Hepatocyte (in vitro differentiated cells): ENCODE measurements at places on chromosomes 1 and 21.
A peak's percentile ranks its signal among the peaks of the same experiment; 100 is the strongest.

- no peak overlapping the region for H3K27ac ChIP-seq
- peak overlapping the region; percentile 70 for H3K4me3 ChIP-seq
- no peaks in the 10 kb centered on the region for H3K36me3 ChIP-seq
Observed at GRCh38 chr21:32392299-32392879, 423 bp downstream of the URB1 start.

- no peaks in the 10 kb centered on the region for H3K36me3 ChIP-seq
- H3K27me3 ChIP-seq, result no peaks in the 10 kb centered on the region
- DNase-seq, result no peak
- no peak overlapping the region for H3K4me3 ChIP-seq
- no peaks in the 10 kb centered on the region for H3K4me1 ChIP-seq
- no peak overlapping the region for H3K27ac ChIP-seq
Observed at GRCh38 chr21:23218667-23219066, 2220.5 kb downstream of the NCAM2 start.

GRCh38 chr1:118788463-118788862 is 199.7 kb downstream of the TBX15 start:
- DNase-seq, result peak; percentile 7
- no peaks in the 10 kb centered on the region for H3K36me3 ChIP-seq

- H3K4me1 ChIP-seq, result peaks cover 7% of the 10 kb centered on the region
- no peaks in the 10 kb centered on the region for H3K36me3 ChIP-seq
- H3K27me3 ChIP-seq, result no peaks in the 10 kb centered on the region
Observed at GRCh38 chr21:38861056-38861455, 55.3 kb downstream of the ETS2 start.

DNA sequence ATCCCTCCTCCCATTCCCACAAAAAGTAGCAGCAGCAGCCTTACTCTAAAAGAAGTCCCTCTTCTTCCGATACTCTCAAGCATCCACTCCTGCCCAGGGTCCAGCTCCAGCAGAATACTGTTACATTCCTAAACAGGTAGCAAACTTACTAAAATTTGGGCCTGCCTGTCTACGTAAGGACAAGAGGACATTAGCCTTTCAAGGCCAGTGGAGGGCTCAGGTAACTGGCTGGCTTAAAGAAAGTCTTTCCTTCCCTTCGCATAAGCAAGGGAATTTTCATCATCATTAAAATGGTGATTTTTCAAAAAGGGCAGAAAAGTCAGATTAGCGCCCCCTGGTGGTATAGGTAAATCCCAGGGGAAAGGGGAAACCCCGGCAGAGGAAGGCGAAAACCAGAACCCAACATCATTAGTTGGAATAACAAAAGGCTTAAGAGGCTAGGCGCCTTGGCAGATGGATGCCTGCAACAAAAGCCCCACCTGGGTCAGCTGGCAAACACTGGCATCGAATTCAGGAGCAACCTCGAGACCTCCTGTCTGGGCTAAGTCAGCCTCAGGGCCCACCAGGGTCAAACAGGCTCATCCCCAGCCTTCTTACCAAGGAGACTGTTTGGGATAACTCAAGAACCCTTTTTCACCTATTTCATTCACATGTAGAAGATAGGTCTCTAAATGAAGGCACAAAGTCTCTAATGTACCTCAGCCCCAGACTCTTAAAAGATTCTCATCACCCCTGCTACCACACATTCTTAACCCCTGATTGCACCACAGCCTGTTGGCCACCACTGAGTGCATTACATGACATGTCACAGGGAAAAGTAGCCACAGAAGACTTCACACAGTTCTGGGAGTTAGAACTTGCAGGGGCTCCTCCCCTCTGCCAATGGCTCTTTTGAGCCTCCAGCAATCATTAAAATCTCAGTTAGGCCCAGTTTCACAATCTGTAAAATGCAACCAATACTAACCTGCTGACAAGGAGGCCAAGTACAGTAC is 36.7 kb downstream of the ERI3 start:
- no peak overlapping the region for H3K4me3 ChIP-seq
- peak; percentile 72 for DNase-seq
- no peak overlapping the region for H3K27ac ChIP-seq
- peaks cover 3% of the 10 kb centered on the region for H3K4me1 ChIP-seq
- no peaks in the 10 kb centered on the region for H3K27me3 ChIP-seq

DNA sequence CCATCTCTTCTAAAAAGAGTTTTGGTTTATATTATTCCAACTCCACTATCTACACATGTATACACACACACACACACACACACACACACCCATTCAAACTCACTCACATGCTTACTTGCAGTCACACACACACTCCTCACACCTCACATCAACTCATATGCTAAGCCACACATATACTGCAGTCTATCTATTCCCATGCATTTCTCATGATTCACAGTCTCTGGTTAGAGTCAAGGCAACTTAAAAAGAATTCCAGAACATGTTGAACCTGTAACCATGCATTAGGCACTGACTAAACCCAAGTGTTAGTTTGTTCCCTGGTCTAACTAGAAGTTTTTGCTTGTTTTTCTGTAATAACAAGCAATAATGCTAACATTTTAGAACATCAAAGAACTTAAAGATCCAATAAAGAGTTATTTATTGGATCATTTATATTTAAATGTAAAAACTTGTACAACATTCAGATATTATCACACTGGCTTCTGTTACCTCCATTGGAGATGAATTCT is 931.1 kb downstream of the PLA2G4A start:
- H3K36me3 ChIP-seq, result no peaks in the 10 kb centered on the region
- no peak overlapping the region for H3K4me3 ChIP-seq
- no peaks in the 10 kb centered on the region for H3K4me1 ChIP-seq
- H3K27me3 ChIP-seq, result no peaks in the 10 kb centered on the region
- H3K27ac ChIP-seq, result peak overlapping the region; percentile 6

- H3K27me3 ChIP-seq, result no peaks in the 10 kb centered on the region
- no peak overlapping the region for H3K4me3 ChIP-seq
- no peak overlapping the region for H3K27ac ChIP-seq
- H3K36me3 ChIP-seq, result no peaks in the 10 kb centered on the region
- no peak for DNase-seq
Observed at GRCh38 chr1:26726784-26727183, 31.0 kb downstream of the ARID1A start.

DNA sequence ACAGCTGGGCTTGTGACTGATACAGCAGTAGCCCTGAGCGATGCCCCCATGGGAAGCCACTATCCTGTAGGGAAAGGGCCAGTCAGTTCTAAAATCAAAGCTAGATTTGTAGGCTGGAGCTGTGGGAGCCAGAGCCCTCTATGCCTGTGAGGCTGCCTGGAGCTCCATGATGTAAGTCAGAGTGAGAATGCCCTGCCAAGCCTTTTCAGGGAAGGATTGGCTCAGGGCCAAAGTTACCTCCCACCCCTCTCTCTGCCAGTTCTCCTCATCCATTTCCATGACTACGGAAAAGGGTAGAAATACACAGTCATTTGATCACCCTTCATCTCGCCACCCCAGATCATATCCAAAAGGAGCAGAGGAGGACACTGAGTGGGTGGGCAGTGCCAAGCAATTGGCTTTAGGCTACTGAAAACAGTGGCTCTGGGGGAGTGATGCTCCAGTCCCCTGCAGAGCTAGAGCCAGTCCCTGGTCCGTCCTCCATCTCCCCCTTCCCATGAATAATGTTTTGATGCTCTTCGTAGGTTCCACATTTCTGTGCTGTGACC is 59.5 kb upstream of the KCNA3 start:
- no peak for DNase-seq
- H3K27me3 ChIP-seq, result no peaks in the 10 kb centered on the region
- no peaks in the 10 kb centered on the region for H3K36me3 ChIP-seq
- no peaks in the 10 kb centered on the region for H3K4me1 ChIP-seq
- no peak overlapping the region for H3K27ac ChIP-seq

- no peaks in the 10 kb centered on the region for H3K36me3 ChIP-seq
- H3K4me3 ChIP-seq, result no peak overlapping the region
- H3K27ac ChIP-seq, result no peak overlapping the region
- DNase-seq, result no peak
Observed at GRCh38 chr1:229328598-229329362, 14.1 kb downstream of the CCSAP start.

GRCh38 chr1:206112600-206113301 is 4.4 kb downstream of the AVPR1B start:
- H3K4me3 ChIP-seq, result no peak overlapping the region
- peaks cover 13% of the 10 kb centered on the region for H3K27me3 ChIP-seq
- no peaks in the 10 kb centered on the region for H3K36me3 ChIP-seq
- DNase-seq, result no peak

DNA sequence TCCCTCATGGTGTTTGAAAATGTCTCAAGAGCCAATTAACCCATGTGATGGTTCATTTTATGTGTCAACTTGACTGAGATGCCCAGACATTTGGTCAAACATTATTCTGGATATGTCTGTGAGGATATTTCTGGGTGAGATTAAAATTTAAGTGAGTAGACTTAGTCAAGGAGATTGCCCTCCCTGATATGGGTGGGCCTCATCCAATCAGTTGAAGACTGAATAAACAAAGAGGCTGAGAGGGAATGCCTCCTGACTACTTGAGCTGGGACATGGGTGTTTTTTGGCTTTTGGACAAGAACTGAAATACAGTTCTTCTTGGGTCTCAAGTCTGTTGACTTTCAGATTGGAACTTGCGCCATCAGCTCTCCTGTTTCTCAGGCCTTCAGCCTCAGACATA is 89.4 kb upstream of the SPATA6 start:
- no peak overlapping the region for H3K27ac ChIP-seq
- H3K36me3 ChIP-seq, result no peaks in the 10 kb centered on the region
- H3K27me3 ChIP-seq, result peaks cover 20% of the 10 kb centered on the region
- no peak for DNase-seq
- H3K4me1 ChIP-seq, result no peaks in the 10 kb centered on the region

- H3K4me1 ChIP-seq, result no peaks in the 10 kb centered on the region
- DNase-seq, result peak; percentile 45
- no peak overlapping the region for H3K27ac ChIP-seq
- no peak overlapping the region for H3K4me3 ChIP-seq
- no peaks in the 10 kb centered on the region for H3K36me3 ChIP-seq
Observed at GRCh38 chr1:119885903-119886783, 10.2 kb downstream of the ADAM30 start.

GRCh38 chr1:51000160-51000559 is 30.1 kb downstream of the CDKN2C start:
- H3K36me3 ChIP-seq, result no peaks in the 10 kb centered on the region
- H3K4me1 ChIP-seq, result no peaks in the 10 kb centered on the region
- H3K4me3 ChIP-seq, result no peak overlapping the region
- no peak overlapping the region for H3K27ac ChIP-seq

- peaks cover 12% of the 10 kb centered on the region for H3K4me1 ChIP-seq
- H3K36me3 ChIP-seq, result no peaks in the 10 kb centered on the region
- no peak overlapping the region for H3K4me3 ChIP-seq
- H3K27ac ChIP-seq, result no peak overlapping the region
- no peaks in the 10 kb centered on the region for H3K27me3 ChIP-seq
Observed at GRCh38 chr1:43074244-43074643, 97.8 kb downstream of the EBNA1BP2 start.

DNA sequence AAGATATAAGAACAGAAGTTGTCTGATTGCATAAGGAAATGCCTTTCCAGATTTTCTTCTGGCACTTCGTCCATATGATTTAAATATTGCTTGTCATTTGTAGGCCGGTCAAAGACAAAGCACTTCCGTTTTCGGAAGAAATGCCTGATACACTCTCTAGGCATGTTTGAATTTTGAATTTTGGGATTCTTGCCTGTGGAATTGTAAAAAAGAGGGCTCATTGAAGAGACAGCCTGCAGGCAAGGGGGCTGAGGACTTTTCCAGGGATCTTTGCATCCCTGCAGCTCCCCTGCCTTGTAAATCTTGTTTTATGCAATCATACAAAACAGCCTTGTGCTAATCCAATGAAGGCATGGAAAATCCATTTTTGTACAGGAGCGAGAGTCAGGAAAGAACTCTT is 7.4 kb downstream of the GBP4 start:
- H3K4me3 ChIP-seq, result no peak overlapping the region
- no peaks in the 10 kb centered on the region for H3K4me1 ChIP-seq
- H3K36me3 ChIP-seq, result no peaks in the 10 kb centered on the region
- no peak for DNase-seq

- no peak overlapping the region for H3K27ac ChIP-seq
- H3K27me3 ChIP-seq, result no peaks in the 10 kb centered on the region
- no peaks in the 10 kb centered on the region for H3K4me1 ChIP-seq
- no peaks in the 10 kb centered on the region for H3K36me3 ChIP-seq
- no peak overlapping the region for H3K4me3 ChIP-seq
Observed at GRCh38 chr1:224448453-224449017, 13.9 kb upstream of the WDR26 start.

DNA sequence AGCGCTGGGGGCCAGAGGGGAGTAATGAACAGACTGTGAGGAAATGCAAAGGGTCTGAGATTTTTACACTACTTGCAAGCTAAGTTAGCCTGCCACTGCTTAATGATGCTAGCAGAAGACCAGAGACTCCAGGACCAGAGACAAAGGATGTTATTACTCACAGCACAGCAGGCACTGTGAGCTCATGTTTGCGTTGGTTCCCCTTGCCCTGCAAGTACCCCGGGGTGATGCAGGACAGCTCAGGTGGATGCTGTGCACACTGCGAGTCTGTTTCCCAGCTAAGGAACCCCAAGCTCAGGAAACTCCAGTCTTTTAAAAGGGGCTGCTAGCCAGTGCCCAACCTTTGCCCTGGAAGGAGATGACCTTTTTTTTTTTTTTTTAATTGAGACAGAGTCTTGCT is 1.2 kb downstream of the FHAD1 start:
- H3K4me1 ChIP-seq, result peaks cover 15% of the 10 kb centered on the region
- H3K27ac ChIP-seq, result no peak overlapping the region
- H3K36me3 ChIP-seq, result no peaks in the 10 kb centered on the region
- DNase-seq, result no peak
- peaks cover 5% of the 10 kb centered on the region for H3K27me3 ChIP-seq

- no peak for DNase-seq
- H3K27me3 ChIP-seq, result no peaks in the 10 kb centered on the region
- no peak overlapping the region for H3K27ac ChIP-seq
Observed at GRCh38 chr1:95503278-95504030, 269.4 kb downstream of the RWDD3 start.

DNA sequence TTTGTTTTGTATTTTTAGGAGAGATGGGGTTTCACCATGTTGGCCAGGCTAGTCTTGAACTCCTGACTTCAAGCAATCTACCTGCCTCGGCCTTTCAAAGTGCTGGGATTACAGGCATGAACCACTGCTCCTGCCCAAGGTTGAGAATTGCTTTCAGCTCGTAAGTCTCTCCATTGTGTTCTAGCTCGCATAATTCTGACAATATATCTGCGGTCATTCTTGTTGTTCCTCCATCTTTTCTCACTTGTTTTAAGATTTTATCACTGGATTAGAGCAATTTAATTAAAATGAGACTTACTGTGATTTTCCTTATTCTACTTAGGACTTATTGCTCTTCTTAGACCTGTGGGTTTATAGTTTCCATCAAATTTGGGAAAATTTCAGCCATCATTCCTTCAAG is 102.9 kb downstream of the AHCTF1 start:
- no peak for DNase-seq
- H3K27ac ChIP-seq, result no peak overlapping the region
- no peaks in the 10 kb centered on the region for H3K36me3 ChIP-seq

- H3K4me1 ChIP-seq, result no peaks in the 10 kb centered on the region
- H3K27ac ChIP-seq, result no peak overlapping the region
- no peak overlapping the region for H3K4me3 ChIP-seq
- H3K27me3 ChIP-seq, result no peaks in the 10 kb centered on the region
Observed at GRCh38 chr1:178593515-178593914, 80.6 kb downstream of the TEX35 start.

DNA sequence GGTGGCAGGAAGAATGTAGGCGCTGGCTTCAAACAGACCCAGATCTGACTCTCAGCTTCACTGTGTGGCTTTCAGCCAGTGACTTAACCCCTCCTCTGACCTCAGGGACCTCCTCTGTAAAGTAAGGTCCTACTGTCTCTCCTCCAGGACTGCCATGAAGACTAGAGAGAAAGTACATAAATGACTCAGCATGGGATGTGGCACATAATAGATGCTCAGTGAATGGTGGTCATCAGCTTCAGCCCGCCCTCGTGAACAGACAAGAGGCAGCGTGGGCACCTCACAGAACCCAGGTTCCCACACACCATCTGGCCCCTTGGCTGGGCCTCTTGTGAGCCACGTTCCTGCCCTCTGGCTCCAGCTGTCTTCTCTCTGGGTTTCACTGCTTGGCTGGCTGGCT is 126.0 kb downstream of the SYF2 start:
- H3K4me3 ChIP-seq, result no peak overlapping the region
- H3K27me3 ChIP-seq, result no peaks in the 10 kb centered on the region
- DNase-seq, result no peak
- H3K27ac ChIP-seq, result no peak overlapping the region
